Astrocyte of the hippocampus (primary cell): ENCODE measurements at places on chromosomes 7 and 10.

DNA sequence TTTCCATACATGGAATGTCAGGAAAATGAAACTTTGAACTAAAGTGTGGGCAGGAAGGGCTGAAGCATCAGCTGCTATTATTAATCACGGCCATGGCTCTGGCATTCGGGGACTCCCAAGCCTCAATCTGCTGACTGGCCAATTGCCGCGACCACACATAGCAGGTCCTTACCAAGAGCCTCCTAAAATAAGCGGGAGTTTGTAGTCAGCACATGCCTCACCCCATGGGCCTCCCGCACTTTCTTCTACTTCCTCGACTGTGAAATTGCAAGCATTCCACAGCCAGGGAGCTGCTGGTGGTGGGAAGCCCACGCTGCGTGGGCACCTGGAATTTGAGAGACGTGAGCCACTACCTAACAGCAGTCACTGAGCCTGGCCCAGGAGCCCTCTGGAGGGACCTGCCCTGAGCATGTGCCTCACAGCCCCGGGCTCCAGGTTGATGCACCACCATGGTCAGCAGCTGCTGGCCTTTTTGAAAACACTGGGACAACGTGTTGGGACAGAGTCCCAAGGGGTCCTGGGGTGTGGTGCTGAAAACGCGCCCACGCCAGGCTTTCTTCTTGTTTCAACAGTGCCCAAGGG, 211.4 kb downstream of the TNS3 start:
- DNase-seq = peak; percentile 46

DNA sequence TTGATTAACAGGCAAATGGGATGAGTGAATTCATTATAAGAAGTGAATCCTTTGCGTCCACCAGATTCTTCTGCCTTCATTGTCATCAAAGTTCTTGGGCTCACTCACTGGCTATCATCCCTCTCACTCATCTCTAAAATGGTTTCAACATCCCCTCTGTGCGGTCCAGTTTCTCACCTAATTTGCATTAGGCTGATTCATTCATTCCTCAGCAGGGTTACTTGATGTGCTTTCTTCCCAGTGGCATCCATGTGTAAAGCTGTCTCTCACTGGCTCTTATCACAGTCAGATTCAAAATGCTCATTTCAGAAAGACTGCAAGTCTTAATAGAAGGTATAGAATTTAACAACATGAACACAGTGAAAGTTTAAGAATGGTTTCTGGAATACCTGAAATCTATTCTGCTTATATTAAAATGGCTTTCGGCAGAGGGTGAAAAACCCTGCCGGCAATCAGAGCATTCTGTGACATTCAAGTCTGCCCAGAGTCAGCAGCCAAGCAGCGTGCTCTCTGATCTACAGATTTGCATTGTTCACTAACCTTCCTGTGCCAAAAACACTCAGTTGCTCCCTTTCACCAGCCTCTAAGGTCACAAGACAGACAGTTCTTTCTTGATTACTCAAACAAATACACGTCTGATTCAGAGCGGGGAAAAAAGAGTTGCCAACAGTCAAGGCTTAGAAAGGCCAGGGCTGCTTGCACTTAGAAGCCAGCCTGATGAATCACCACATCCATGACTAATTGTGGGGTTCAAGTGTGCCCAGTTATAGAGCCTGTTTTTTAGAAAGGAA, 106.7 kb downstream of the TES start:
- peak; percentile 96 for DNase-seq

DNA sequence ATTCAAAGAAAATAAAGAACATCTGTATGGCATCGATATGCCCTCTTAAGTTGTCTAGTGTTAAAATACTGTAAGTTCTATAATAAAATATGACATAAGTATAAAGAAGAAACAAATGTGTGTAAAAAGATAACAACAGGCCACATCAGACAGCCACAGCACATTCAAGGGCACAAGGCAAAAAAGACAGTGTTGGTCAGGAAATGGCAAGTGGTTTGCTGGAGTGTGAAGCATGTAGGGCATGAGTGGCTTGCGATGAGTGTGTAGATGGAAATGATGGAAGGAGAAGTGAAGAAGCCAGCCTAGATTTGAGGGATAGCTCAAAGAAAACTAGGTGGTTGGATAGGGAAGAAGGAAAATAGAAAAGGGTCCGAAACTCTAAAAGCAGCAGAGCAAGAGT, 341.6 kb downstream of the CRPPA start:
- DNase-seq = no peak

GRCh38 chr7:140249036-140249806, 72.4 kb upstream of the KDM7A start:
- no peak for DNase-seq

DNA sequence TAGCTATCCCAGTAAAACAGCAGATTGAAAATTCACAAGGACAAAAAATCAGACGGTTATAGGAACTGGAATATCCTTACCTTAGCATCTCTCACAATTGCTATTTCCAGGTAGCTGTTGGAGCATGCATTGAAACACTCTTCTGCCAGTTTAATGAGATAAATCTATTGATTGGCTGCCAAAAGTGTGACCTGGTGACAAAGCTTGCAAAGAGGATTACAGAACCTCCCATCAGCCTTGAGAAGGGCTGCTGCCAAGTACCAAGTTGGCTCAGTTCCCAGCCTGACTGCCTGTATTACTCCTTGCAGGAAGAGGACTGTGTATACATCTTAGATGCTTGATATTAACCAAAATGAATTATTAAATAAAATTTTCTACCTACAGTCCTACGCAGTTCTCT, 5.1 kb downstream of the PRLHR start:
- peak; percentile 71 for DNase-seq
